ENCODE measurements at places on chromosomes 6 and 20.
A peak's percentile ranks its signal among the peaks of the same experiment; 100 is the strongest.

GRCh38 chr6:160174681-160175080, 53.1 kb downstream of the SLC22A1 start:
- no peak for DNase-seq

DNA sequence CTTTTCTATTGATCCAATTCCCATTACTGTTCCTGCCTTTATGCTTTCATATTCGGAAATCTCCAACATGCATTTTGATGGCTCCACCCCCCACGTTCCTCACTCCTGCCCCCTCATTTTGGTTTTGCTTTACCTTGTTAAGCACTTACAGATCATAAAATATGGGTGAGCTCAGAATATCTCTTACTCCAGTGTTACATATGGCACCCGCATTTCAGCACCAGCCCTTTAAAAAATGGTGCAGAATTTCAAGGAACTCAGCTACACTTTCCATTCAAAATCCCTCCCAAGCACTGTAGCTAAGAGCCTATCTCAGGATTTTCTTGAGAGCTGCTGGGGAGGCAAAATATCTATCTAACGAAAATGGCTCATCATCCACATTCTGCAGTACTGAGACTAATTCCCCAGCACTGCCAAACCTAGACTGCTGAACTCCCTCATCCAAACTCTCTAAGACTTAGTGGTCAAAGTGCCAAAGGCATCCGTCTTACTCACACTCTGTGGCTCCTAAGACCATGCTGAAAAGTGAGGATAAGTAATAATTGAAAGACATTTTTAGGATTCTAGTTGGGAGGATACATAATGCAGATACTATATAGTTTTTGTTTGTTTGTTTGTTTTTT, 7.8 kb downstream of the SGK1 start:
- DNase-seq, result no peak

DNA sequence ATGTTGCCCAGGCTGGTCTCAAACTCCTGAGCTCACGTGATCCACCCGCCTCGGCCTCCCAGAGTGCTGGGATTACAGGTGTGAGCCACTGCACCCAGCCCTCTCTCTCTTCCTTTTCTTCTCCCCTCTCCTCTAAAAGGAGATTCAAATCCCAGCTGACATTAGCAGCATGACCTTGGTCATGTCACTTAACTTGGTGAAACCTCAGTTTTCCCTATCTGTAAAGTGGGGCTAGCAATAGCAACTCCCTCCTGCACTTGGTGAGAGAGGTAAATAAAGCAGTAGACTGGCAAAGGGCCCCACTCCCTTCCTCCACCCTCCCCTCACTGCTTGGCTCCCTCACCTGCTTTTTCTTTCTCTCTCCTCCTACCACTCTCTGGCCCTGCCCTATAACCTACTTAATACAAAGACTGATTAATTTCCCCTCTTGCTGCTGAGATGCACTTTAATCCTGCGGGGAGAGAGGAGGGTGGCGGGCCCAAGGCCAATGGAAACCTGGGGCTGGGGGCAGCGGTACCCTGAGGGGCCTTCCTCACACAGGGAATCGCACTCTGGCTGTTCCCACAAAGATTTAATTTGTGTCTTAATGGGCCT, 54.2 kb upstream of the ZFAND3 start:
- DNase-seq, result no peak

GRCh38 chr20:13243826-13244376, 22.8 kb downstream of the ISM1 start:
- no peak for DNase-seq

DNA sequence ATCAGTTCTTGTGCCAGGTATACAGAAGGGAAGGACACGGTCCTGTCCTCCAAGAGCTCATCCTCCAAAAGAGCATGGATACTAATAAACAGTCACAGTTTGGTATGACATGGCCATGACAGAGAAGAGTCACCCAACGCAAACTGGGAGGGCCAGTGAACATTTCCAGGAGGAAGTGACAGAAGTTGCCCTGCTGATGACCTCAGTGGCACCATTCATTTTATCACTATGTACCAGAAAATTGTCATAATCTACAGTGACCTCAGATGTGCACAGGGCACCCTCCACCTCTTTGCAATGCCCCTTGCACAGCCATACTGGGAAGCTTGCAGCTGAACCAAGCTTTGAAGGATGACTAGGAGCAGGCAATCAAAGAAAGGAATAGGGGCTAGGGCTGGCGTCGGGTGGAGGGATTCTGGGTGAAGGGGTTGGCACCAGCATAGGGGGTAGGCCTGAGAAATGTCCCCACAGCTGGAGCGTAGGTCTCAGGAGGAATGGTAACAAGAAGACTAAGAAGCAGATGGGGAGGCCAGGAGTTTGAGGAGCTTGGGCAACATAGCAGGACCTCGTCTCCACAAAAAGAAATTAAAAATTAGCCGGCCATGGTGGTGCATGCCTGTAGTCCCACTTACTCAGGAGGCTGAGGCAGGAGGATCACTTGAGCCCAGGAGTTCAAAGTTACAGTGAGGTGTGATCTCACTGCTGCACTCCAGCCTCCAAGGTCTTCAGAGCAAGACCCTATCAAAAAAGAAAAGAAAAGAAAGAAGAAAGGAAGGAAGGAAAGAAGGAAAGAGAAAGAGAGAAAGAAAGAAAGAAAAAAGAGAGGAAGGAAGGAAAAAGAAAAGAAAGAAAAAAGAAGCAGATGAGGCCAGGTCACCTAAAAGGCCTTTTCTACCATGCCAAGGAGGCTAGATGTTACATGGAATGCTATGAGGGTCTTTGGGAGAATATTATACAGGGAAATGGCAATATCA, 65.3 kb upstream of the SNX9 start:
- no peak for DNase-seq

- DNase-seq, result peak; percentile 42
These were observed 835.4 kb downstream of the MAFB start for GRCh38 chr20:39853636-39854035.

DNA sequence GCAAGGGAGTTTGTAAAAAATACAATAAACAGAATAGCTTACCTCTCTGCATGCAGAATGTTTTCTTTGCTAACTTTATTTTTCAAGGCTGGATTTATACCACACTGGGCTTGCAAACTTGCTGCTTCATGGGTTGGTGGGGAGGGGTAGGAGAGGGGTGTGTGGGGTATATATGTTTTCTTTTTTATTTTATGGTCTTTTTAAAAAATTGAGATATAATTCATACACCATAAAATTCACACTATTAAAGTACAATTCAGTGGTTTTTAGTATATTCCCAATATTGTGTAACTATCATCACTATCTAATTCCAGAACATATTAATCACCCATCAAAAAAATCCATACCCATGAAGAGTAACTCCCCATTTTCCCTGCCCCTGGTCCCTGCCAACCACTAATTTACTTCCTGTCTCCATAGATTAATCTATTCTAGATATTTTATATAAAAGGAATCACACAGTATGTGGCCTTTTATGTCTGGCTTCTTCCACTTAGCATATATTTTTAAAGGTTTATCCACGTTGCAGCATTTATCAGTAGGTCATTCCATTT, 14.3 kb upstream of the TRPC4AP start:
- no peak for DNase-seq

DNA sequence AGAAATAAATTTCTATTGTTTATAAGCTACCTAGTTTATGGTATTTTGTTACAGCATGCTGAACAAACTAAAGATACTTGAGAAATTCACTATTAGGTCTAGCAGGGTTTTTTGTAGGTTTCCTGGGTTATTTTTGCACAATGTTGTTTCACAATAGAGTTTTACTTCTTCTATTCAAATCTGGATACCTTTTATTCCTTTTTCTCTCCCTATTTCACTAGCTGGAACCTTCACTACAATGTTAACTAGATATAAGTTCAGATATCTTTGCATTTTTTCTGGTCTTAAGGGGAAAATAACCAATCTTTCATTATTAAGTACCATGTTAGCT, 237.7 kb upstream of the CITED2 start:
- no peak for DNase-seq

DNA sequence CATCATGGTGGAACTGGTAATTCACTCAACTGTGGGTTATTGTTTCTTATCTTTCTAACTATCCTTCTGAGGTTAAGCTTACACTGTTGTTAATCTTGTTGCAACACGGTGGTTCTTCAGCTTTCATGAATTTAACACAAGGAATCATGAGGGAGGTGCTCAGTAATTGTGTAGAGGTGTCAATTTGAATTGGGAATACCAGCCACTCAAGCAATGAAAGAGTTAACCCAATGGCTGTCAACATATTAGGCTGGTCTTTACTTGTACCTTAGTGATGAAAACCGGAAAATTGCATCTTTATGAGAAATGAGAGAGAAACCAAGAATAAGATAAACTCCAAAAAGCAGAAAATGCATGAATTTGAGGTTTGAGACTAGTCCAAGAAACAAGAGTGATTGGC, 95.7 kb downstream of the HS3ST5 start:
- no peak for DNase-seq

All from GM10248 (cell line).